Stimulated activated CD4-positive, alpha-beta T cell treated with anti-CD3 and anti-CD28 coated beads, Interleukin-1b, Interleukin-23, amount 100 ng/mL, for 1 hour (primary cell): ENCODE measurements at places on chromosomes 7 and 10.

GRCh38 chr10:108443636-108444035 lies 1279.1 kb upstream of the SORCS1 start:
- no peak for DNase-seq

DNA sequence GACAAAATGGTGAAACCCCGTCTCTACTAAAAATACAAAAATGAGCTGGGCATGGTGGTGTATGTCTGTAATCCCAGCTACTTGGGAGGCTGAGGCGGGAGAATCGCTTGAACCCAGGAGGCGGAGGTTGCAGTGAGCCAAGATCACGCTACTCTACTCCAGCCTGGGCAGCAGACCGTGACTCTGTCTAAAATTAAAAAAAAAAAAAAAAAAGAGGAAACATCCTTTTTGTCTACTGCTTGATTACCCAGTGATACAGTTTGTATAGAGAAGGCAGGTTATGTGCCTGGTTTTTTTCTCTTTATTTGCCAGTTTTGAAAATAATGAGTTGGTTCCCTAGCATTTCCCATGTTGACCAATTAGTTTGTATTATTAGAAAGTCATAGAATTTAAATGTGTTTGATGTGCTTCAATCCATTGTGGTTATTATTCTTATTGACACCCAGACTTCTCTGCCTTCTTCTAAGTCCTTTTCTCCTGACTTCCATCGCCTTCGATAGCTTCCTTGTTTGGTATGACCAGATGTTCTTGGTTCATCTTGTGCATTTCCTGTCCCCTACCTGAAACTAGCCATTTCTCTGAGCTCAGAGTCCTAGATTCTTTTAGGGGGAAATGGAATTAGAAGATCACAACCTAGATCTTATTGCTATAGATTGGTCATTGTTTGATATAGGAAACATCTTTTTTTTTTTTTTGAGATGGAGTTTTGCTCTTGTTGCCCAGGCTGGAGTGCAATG lies 43.2 kb downstream of the VKORC1L1 start:
- DNase-seq, result no peak

- DNase-seq, result no peak
Observed at GRCh38 chr10:74677951-74678350, 148.4 kb upstream of the KAT6B start.

- DNase-seq, result no peak
Observed at GRCh38 chr7:16693601-16694318, 47.8 kb downstream of the BZW2 start.

GRCh38 chr10:103889121-103889720 lies 28.8 kb downstream of the STN1 start:
- no peak for DNase-seq
